GM06990 (cell line): ENCODE measurements at places on chromosomes 4 and X.

DNA sequence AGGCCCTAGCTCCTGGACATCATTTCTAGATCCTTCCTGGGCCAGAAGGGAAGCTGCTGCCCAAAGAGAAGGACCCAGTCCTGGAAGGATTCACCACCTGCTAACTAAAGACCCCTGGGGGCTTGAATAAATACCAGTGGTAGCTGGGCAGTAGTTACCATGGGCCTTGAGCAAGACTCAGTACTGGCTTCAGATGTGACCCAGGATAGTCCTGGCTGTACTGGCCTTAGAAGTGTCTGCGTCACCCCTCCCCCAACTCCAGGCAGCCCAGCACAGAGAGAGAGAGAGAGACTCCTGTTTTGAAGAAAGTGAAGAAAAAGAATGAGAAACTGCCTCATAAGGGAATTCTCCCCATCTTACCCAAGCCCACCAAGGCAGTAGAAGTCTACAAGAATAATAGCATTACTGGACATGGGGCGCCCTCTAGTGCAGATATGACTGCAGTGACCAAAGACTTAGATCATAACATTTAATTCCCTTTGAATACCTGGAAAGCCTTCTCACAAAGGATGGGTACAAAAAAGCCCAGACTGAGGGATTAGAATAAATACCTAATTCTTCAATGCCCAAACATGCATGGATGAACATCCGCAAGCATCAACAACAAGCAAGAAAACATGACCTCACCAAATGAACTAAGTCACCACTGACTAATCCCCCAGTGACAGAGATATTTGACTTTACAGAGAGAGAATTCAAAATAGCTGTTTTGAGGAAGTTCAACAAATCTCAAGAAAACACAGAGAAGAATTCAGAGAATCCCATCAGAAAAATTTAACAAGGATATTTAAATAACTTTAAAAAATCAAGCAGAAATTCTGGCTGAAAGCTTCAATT lies 171.8 kb downstream of the HNRNPD start:
- no peak for DNase-seq

DNA sequence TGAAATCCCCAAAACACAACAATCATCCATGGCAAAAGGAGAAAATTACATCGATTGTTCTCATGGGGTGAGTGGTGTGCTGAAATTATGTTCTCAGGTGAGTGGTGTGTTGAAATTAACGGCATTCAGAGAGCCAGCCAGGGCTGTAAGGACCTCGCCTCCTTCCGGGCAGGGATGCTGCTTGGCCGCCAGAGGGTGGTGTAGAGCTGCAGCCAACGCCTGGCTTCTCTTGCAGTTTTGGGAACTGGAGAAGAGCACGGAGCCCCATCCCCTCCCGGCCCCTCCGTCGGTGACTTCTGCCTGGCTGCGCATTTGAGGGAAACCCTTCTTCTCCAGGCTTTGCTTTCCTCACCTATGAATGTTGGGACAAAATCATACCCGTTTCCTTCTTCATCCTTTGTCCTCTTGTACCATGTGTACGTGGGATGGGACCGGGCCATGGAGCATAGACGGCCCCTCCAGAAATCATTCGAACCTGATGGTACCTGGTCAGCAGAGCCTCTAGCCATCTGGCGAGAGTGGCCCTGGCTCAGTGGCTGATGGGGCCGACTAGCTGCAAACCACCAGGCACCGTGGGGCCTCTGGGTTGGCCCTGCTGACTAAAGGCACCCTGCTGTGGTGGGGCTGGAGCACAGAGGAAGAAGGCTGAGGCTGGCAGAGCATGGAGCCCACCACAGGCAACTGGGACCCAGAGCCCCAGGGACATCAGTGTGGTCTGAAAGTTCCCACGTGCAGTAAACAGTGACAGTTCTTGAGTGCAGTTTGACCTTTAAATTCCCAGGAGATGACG lies 28.4 kb downstream of the TRMT44 start:
- DNase-seq: no peak

- DNase-seq: no peak
Measured at GRCh38 chrX:16250296-16250695, 83.0 kb downstream of the MAGEB17 start.

DNA sequence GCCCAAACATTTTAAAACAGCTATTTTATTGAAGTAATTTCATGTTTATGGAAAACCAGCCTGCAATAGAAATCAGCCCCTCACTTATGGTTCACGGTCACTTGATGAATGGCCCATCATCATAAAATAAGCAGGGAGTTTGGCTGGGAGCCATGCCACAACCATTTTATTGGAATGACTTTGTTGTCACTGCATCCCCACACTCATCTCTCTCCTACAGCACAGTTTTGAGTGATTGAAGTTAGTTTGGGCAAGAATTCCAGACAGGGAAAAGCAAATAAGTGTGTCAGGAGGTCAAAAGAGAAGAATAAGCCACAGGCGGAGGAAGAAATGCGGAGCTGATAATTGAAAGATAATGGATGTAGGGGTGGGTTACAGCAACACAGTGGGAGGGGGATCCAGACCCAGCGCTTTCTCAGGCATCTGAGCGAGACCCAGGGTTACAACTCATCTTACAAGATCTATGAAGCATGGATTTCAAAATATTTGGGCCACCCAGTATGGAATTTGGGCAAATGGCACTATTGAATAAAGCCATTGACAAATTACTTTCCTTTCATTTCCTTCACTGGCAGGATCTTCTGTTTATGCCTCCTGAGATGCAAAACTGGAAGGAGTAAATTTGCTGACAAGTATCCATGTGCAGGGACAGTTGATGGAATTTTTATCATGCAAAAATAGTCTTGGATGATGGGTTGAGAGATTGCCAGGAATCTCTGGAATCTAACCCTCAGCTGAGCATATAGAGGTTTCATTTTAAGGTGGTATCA lies 100.8 kb downstream of the SHROOM3 start:
- DNase-seq: no peak

DNA sequence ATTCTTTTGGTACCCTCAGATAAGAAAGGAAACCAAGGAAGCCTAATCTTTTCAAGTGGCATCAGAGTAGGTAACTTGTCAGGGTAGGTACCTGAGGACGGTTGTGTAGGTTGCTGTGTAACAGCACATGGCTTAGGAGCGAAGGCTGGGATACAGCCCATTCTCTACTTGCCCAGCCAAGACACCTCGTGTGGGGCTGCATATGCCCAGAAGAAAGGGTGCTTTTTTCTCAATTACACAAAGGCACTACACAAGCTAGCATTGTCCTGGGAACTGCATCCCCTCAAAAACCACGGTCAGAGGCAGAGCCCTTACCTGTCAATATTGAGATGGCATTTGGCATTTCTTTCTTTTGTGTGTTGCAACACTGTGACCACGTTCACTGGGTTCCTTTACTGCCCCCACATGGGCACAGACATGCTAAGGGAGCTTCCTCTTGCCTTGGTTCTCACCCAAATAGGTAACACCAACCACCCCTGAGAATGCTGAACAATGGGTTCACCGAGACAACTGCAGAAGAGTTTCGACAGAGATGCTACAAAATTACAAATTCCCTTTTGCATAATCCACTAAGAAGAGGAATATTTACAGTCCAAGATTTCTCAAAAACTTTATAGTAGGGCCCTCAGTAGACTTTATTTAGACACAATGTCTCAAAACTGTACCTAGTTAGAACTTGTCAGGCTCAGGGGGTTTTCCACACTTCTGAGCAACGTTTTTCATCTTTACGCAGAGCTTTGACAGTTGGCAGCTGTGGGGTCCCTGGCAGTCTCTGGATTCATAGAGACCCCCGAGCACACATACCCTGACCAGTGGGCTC lies 35.8 kb upstream of the TNIP3 start:
- DNase-seq: peak; percentile 53

GRCh38 chr4:162116095-162116779 lies 47.6 kb downstream of the FSTL5 start:
- no peak for DNase-seq

- peak; percentile 4 for DNase-seq
Measured at GRCh38 chrX:66625525-66625924, 13.4 kb downstream of the EDA2R start.

GRCh38 chrX:48468247-48468671 lies 1.8 kb downstream of the SLC38A5 start:
- peak; percentile 56 for DNase-seq

- DNase-seq: no peak
Measured at GRCh38 chr4:148693913-148694649, 251.9 kb upstream of the NR3C2 start.

- DNase-seq: no peak
Measured at GRCh38 chr4:78601013-78601412, 49.4 kb downstream of the ANXA3 start.

GRCh38 chrX:51047950-51048349 lies 137.4 kb downstream of the BMP15 start:
- no peak for DNase-seq
